ENCODE measurements at places on chromosomes 7 and 10.

GRCh38 chr10:14822879-14823755, 14.7 kb downstream of the CDNF start:
- peak; percentile 19 for DNase-seq

DNA sequence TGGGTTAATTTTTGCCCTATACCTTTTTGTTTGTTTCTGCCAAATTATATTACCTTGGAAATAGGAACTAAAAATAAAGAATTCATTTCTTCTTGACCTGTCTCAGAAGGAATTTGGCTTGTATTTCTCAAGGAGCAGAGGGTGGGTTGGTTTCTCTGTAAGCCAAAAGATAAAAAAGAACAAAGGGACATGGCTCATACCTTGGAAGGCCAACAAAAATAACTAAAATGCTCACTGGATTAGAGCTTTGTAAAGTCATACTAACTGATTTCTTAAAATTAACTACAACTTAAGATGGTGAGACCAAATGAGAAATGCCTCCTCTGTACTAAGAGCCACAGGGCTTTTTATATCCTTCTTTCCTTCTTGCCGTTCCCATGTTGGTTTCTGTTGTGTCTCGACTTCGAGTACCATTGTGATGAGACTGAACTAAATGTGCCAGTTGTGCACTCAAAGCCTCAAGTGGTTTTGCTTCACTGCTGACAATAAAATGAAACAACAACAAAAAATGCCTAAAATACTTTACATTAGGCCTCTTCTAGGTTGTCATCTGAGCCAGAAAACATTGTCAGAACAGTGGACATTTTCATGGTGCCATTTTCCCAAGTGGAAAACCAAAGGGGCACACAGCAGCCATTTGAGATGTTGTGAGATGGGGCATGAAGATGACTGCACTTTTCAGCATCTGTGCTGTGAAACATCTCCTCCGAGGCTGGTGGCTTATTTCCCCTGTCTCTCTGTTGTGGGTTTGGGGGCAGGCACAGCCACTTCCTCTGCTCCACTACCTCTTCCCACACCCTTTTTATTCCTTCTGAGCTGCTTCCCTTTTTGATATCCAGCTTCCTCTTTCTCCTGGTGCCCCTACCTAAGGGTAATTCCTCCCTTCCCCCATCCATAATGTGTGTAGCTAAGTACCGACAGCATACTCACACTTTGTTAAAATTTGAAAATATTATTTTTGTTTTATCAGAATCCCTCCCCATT, 51.8 kb upstream of the AGR3 start:
- DNase-seq: no peak

GRCh38 chr10:80709866-80710265, 172.2 kb downstream of the SH2D4B start:
- DNase-seq: peak; percentile 2

GRCh38 chr10:122463466-122464249, 2.3 kb downstream of the HTRA1 start:
- DNase-seq: no peak

- DNase-seq: no peak
Observed at GRCh38 chr10:119502209-119502608, 40.3 kb downstream of the RGS10 start.

- peak; percentile 4 for DNase-seq
Observed at GRCh38 chr10:110535958-110536891, 31.3 kb upstream of the SMC3 start.

GRCh38 chr7:69811476-69812308, 213.4 kb downstream of the AUTS2 start:
- DNase-seq: no peak

GRCh38 chr10:115968236-115968635, 304.8 kb downstream of the GFRA1 start:
- DNase-seq: no peak

GRCh38 chr10:79488336-79488735, 24.0 kb upstream of the EIF5AL1 start:
- no peak for DNase-seq

Data from NCI-H446 (cell line).